ENCODE measurements at places on chromosomes 5 and 9. TPM values are rescaled to one million over a fixed set of nuclear protein-coding genes. Genes with fewer than 3 reads are reported as not detected.
A peak's percentile ranks its signal among the peaks of the same experiment; 100 is the strongest.

GRCh38 chr5:160237571-160238093, 8.3 kb downstream of the FABP6 start:
- no peak for DNase-seq

The INSL6 gene
- not detected for total RNA-seq

- peak; percentile 7 for DNase-seq
Measured at GRCh38 chr5:174725261-174725990, 1.0 kb downstream of the MSX2 start.

- no peak for DNase-seq
Measured at GRCh38 chr5:146697211-146697610, 181.2 kb upstream of the GPR151 start.

The TSSK1B gene
- total RNA-seq = 0.52 TPM

DNA sequence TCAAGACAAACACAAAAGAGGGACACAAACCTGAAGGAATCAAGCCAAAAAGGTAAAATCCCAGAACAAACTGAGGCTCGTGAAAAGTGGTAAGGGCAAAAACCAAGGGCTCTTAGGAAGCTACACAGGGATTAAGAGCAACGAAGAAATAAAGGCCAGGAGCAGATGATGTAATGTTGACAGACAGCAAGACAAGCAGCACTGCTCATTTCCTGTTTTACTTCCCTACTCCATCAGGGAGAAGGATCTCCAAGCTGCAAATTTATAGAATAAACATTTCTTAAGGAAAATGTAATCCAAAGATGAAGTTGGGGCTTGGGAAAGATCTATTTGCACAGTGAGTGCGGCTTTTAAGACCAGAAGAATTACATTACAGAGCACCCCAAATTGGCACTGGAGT, 182.3 kb upstream of the MAP1B start:
- peak; percentile 19 for DNase-seq

DNA sequence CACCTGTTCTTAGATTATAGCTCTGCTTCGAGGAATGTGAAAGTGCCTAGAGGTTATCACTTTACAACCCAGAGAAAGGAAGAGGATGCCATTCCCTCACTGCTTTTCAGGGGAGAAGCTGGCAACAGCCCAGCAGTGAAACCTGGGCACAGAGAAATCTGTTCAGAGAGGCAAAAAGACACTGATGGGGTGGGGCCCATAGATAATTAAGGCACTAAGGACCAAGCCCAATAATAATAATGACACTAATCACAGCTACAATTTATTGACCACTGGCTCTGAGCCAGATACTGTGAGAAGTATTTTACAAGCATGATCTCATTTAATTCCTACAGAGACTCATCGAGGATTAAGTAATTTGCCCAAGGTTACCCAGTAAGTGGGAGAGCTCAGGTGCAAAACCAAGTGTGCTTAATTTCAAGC, 168.3 kb downstream of the PIK3R1 start:
- no peak for DNase-seq

DNA sequence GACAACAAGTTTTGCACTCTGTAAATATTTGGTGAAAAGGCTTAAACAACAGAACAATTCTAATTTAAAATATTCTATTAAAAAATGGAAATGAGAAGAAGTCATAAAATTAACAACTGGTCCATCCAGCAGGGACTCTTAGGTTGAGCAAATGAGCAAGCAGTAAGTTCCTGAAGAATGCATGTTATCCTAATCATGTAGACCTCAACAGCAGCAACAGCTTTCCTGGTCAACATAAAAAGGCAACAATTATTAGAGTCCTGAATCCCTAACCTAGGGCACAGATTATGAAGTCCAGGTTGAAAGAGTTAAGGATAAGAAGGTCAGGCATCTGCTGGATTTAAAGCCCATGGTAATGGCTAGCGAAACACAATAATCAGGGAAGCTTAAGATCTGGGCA, 120.9 kb downstream of the SSBP2 start:
- DNase-seq = no peak

GRCh38 chr9:71826279-71826678, 58.0 kb upstream of the CEMIP2 start:
- no peak for DNase-seq

GRCh38 chr5:116495786-116496357, 78.8 kb downstream of the SEMA6A start:
- peak; percentile 56 for DNase-seq

The CANX gene
- total RNA-seq = 440 TPM

GRCh38 chr5:32261198-32261597, 51.5 kb downstream of the MTMR12 start:
- DNase-seq = no peak

The SPINK6 gene
- total RNA-seq = not detected

The DDX4 gene
- not detected for total RNA-seq

GRCh38 chr9:109035684-109036423, 22.6 kb upstream of the CTNNAL1 start:
- peak; percentile 84 for DNase-seq

DNA sequence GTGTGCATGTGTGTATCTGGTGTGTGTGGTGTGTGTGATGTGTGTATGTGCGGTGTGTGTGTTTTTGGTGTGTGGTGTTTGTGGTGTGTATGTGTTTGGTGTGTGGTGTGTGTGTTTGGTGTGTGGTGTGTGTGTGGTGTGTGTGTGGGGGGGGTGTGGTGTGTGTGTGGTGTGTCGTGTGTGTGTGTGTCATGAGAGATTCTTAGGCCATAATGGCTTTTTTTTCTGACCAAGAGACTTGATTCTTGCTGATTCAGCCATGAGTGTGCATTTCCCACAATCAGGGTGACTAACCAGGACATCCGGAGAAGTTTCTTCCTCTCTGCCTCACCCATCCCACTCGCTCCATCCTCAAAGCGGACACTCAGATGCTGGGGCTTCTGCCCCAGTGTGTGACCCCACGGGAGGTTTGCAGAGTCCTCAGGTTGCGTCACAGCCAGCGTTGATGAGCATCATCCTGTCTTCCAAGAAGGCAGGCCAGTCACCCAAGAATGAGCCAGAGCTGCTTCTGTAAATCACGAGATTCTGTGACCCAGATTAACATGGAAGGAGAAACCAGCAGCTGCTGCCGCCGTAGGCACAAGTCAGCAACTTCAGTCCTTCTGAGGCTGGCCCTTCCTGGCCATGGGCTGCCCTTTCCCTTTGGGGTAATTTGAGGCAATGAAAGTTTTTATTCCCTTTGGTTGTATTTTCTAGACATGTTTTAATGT, 12.5 kb upstream of the CTSL start:
- DNase-seq = peak; percentile 100

DNA sequence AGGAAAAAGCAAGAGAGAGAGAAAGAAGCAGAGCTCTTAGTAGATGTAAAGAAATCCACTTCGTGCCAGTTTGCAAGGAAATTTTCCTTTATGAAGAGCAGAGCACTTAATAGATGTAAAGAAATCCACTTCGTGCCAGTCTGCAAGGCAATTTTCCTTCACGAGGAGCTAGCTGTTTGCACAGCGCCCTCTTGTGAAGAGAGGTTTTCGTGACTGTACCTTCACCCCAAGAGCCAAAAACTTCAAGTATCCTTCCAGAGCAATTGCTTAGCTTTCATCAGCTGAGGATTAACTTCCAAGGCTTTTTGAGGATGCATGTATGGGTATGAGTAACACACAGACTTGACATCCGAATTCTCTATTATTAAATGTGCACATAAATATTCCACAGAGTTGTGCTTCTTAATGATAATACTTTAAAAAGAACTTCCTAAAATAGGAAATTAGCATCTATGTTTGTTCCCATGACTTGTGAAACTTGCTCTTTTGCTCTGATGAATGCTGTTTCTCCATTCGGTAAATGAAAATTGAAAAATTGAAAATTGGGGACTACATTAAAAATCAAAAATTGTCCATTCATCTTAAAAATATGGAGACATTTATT, 525.6 kb downstream of the PDE4D start:
- DNase-seq = peak; percentile 59

DNA sequence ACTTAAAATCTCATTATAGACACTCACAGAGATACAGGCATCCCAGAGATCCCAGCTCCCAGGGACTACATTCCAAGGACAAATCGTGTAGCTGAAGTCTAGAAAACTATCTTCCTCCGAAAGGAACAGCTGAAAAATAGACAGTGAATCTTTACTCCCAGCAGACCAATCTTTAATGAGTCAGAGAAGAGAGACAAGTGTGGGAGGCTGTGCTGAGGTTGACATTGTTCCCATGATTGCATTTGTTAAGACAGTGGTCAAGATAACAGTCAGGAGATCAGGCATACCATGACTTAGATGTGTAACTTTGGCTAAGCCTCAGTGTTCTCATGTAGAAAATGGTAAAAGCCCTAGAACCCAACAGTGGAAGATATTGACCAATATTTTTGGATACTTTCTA, 120.7 kb downstream of the PAPPA start:
- DNase-seq = peak; percentile 95

The BTF3 gene
- 405 TPM for total RNA-seq

The SUSD3 gene
- not detected for total RNA-seq

DNA sequence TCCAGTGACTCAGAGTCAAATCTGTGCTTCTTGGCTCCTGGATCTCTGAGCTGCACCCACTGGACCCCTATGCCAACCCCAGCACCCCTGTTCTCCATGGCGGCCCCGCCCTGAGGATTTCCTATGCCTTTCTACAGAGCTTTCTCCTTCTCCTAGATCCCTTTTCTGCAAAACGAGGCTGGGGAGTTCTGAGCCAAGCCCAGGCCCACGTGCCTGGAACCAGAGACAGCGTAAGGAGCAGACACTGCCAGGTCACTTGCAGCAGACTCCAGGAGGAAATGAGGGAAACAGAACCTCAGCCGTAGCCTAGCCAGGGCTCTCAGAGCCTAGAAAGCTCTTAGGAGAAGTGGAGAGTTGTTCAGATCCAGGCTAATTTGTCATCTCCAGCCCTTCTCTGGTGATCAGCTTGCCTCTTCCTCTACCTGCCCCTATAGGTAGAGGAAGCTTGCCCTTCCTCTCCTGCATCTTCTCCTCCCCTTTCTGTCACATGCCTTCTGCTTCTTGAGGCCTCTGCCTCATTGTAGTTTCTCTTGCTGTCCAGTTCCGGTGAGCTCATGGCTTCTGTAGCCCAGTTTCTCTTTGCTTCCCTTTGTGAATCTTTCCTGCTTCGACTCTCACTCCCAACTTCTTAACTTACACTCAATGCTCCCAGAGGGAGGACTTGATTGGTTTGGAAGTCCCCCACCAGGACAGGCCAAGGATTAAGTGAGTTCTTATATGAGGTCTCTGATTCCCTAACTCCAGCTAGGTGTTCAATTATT, 163.4 kb downstream of the RGS3 start:
- no peak for DNase-seq

DNA sequence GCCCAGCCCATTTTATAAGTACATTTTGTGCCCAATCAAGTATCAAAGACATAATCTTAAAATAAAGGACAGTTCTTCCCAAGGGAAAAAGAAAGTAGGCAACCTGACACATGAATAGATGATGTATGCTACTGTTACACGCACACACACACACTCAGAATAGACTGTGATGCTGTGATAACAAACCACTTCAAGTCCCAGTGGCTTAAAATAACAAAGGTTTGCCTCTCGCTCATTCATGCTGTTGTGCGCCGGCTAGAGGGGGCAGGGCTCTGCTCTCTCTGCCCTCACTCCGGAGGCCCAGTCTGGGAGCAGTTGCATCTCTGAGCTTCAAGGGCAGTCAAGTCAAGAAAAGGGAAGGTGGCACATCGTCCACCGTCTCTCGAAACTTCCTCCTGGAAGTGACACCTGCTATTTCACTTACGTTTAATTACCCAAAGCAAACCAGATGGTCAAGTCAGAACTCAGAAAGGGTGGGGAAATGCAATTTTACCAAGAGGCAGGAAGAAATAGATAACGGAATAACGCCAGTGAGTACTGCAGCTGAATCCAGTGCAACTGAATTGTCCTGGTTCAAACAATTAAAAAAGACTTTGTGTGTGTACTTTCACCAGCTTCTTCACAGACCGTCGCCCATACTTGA, 43.3 kb downstream of the ANKRD33B start:
- no peak for DNase-seq

- no peak for DNase-seq
Measured at GRCh38 chr5:156681265-156681664, 168.8 kb upstream of the PPP1R2B start.

The PCA3 gene
- total RNA-seq = 0.29 TPM

The KCNIP1 gene
- total RNA-seq = not detected

GRCh38 chr9:37574241-37574721, 1.9 kb downstream of the FBXO10 start:
- DNase-seq = peak; percentile 69

The ERAP2 gene
- 26.9 TPM for total RNA-seq

GRCh38 chr5:72537166-72537565, 30.0 kb upstream of the ZNF366 start:
- no peak for DNase-seq

The MYMK gene
- total RNA-seq = not detected

The PRRX2 gene
- not detected for total RNA-seq

DNA sequence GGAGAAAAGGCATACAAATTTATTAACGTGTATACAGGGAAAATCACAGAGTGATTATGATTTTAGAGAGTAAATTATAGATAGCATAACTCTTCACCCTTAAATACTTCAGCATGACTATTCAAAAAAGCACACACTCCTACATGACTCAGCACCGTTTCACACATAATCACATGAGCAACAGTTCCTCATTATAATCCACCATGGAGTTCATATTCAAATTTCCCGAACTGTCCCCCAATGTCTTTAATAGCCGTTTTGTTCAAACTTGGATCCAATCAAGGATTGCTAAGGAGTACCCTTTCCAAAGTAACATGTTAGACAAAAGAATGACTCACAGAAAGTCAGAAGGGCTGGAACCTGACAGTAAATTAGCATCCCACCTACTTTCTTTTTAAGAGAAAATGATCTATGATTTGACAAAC, 32.1 kb downstream of the RAPGEF1 start:
- peak; percentile 91 for DNase-seq

The LTC4S gene
- total RNA-seq = not detected

DNA sequence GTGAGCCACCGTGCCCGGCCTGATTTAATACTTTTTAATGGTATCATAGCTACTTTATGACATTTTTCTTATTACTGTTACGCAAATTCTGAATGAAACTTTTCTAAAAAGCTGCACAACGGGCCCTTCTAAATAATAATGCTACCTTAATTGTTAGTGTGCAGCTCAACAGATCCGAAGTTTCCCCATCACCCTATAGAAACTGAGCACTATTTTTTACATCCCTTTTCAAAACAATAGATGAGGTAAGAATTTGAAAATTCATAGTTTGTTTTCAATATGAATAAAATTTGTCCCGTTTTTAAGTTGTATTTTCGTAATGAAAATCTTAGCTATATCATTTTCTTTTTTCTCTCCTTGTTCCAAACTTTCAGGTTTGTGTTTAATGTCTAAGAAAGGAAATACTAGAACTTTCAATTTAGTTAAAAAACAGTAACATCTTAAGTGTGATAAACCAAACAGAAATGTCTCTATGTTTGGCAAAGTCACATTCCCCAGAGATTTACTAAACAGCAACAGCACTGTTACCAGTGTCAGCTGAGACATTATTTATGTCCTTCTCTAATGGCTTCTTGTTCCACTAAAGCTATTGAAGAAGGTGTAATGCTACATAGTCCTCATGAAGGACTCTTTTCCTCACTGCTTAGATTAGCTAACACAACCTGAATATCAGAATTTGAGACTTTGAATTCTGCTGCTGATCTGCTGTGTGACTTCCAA, 22.9 kb downstream of the KIF2A start:
- DNase-seq = no peak

GRCh38 chr9:83067579-83067978, 4.6 kb upstream of the RASEF start:
- no peak for DNase-seq

GRCh38 chr5:95068289-95068910, 216.5 kb downstream of the MCTP1 start:
- DNase-seq = no peak

The SLC46A2 gene
- total RNA-seq = not detected

The CSF1R gene
- total RNA-seq = 0.40 TPM

The IFNA4 gene
- total RNA-seq = not detected

- no peak for DNase-seq
Measured at GRCh38 chr9:94761481-94761880, 35.0 kb downstream of the AOPEP start.
